Posterior vena cava (tissue), 2 donors: ENCODE measurements at places on chromosomes 7 and 10.

GRCh38 chr7:139673230-139673629 lies 104.6 kb downstream of the HIPK2 start:
- no peak for DNase-seq

- DNase-seq = no peak
Observed at GRCh38 chr10:90858461-90858968, 676 bp upstream of the HTR7 start.

DNA sequence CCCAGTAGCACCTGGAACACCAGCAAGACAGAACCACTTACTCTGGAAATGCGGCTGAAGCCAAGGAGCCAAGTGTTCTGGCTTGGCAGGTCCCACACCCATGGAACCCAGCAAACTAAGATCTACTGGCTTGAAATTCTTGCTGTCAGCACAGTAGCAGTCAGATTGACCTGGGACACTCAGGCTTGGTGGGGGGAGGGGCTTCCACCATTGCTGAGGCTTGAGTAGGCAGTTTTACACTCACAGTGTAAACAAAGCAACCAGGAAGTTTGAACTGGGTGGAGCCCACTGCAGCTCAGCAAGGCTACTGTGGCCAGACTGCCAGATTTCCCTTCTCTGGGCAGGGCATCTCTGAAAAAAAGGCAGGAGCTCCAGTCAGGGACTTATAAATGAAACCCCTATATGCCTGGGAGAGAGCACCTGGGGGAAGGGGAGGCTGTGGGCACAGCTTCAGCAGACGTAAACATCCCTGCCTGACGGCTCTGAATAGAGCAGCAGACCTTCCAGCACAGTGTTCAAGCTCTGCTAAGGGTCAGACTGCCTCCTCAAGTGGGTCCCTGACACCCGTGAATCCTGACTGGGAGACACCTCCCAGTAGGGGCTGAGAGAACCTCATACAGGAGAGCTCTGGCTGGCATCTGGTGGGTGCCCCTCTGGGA lies 121.2 kb downstream of the MTERF1 start:
- DNase-seq = no peak

DNA sequence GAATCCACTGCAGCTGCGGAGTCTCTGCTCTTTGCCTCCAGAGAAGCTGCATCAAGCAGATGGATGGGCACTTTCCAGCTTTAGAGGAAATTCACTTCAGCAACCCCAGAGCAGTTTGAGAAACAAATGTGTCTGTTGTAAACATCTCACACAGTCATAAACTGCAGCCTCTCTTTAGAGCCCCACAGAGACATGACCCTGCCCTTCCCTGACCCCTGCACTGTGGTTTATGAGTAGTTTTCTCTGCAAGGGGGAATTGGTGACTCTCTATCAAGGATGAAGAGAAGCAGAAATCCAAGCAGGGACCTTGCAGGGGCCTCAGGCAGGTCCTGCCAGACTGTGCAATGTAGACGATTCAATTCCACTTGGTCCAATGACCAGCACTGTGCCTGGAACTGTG lies 160.2 kb downstream of the SH2D4B start:
- no peak for DNase-seq

GRCh38 chr10:28253169-28253785 lies 49.6 kb downstream of the MPP7 start:
- no peak for DNase-seq
